ENCODE measurements at places on chromosomes 13 and 19. TPM values are rescaled to one million over a fixed set of nuclear protein-coding genes. Genes with fewer than 3 reads are reported as not detected.

The ITGBL1 gene
- total RNA-seq, result 1.3 TPM

The ICAM3 gene
- 139 TPM for total RNA-seq

The PDX1 gene
- total RNA-seq, result not detected

GRCh38 chr19:13134626-13135025 is 15.5 kb downstream of the STX10 start:
- DNase-seq, result no peak

GRCh38 chr19:3455960-3456601 is 24.2 kb downstream of the SMIM24 start:
- no peak for DNase-seq

- no peak for DNase-seq
These were observed 2.1 kb upstream of the UBL3 start for GRCh38 chr13:29852472-29853054.

- no peak for DNase-seq
These were observed 5.3 kb downstream of the KANK3 start for GRCh38 chr19:8337728-8338127.

DNA sequence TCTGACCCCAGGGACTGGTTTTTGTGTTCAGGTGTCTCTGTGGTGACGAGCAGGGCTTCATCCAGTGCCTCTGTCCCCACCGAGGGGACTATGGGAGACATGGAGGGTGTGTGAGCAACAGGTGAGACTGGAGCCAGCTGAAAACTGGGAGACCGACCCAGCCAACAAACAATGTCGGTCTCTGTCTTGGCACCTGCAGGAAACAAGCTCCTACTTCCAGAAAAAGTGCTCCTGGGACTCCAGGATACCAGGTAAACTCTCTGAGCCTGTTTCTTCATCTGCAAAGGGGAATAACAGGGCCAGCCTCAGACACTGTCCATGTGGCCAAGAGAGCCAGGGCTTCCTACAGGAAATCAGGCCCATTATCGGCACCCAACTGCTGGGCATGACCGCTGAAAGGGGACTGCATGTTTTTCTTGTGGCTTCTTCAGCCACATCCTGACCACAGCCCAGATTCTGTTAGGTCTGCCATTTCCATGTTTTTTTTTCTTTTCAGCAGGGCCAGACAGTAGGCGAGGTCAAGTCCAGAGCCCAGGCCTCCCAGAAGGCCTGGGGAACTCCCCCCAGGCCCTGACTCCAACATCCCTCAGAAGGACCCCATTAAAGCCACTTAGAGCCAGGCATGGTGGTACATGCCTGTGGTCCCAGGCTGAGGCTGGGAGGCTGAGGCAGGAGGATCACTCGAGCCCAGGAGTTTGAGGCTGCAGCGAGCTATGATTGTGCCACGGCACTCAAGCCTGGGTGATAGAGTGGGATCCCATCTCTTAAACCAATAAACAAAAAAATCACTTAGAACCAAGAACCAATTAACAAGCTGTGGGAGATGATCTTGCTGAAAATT is 836 bp upstream of the BST2 start:
- DNase-seq, result no peak

GRCh38 chr13:42561752-42562467 is 12.0 kb upstream of the TNFSF11 start:
- DNase-seq, result no peak

All from spleen (tissue), 13 donors.